ENCODE measurements at places on chromosomes 7 and 10. TPM values are rescaled to one million over a fixed set of nuclear protein-coding genes. Genes with fewer than 3 reads are reported as not detected.

GRCh38 chr10:28883741-28884423 is 206.6 kb downstream of the BAMBI start:
- DNase-seq: no peak

- DNase-seq: no peak
Observed at GRCh38 chr10:10798864-10799192, 218.8 kb upstream of the CELF2 start.

- DNase-seq: peak; percentile 80
Observed at GRCh38 chr10:13707156-13707881, 120.6 kb downstream of the PRPF18 start.

DNA sequence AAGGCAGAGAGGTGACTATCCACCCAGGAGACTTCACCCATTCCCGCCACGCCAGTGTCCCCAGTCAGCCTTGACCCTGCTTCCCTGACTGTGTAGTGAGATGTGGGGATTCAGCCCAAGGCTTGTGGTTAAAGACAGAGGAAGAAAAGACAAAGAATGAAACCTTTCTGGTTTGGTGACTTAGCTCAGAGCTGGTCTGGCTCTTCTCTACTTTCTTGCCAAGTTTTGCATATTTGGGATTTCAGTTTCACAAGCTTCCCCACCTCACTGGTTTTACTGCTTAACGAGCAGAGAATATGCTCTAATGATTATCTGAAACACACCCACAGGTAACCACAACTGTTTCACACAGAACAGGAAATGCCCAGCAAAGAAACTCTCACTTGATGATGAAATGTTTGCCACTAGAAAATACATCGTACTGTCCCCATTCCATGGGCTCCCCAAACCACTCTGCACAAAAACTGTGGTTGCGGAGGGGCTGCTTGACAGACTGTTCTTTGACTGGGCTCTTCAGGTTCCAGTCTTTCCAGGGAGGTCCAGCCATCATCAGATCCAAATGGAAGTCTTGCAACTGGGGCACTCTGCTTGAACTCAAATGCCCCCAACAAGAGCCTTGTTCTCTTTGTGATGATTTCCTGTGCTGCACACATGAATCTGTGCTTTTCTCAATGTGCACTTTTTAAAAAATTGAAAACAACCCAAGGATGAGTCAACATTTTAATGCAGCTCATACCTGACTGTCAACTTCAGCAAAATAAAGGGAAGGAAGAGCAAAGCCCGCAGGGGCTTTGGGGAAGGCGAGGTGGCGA is 95.5 kb downstream of the CTBP2 start:
- DNase-seq: no peak

The PTN gene
- total RNA-seq: 20.3 TPM

GRCh38 chr7:120033114-120033513 is 239.9 kb upstream of the KCND2 start:
- DNase-seq: no peak

- peak; percentile 44 for DNase-seq
Observed at GRCh38 chr10:78909221-78909620, 159.5 kb upstream of the ZMIZ1 start.

The C7orf33 gene
- total RNA-seq: not detected

The R3HCC1L gene
- total RNA-seq: 18.5 TPM

GRCh38 chr10:43686414-43686813 is 37.7 kb upstream of the ZNF32 start:
- DNase-seq: no peak

- no peak for DNase-seq
Observed at GRCh38 chr7:12706900-12707536, 19.6 kb downstream of the ARL4A start.

The USP6NL gene
- total RNA-seq: 37.2 TPM

The CYP3A7 gene
- total RNA-seq: not detected

The ERVW-1 gene
- total RNA-seq: not detected

The CALCR gene
- not detected for total RNA-seq

The SAMD9 gene
- total RNA-seq: 40.3 TPM

DNA sequence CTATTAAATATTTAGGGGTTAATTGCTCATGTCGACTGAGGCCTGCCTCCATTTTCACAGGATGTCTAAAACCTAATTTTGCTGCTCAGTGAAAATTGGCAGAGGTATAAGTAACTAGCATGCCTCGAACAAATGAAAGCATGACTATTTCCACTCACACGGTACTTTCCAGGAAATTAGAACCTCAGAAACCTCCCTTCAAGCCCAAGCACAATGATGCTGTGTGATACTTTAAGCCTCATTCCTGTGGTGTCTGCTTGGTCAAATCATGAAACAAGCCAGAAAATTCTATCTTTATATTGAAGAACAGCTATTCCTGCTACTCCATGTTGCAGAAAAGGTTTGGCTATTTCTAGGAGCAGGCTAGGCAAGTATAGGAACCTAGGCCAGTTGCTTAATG is 203.0 kb downstream of the SORCS3 start:
- no peak for DNase-seq

The BLNK gene
- total RNA-seq: 128 TPM

The SPDYE18 gene
- 0.86 TPM for total RNA-seq

The CALY gene
- 0.34 TPM for total RNA-seq

- no peak for DNase-seq
Observed at GRCh38 chr10:3072641-3073360, 5.5 kb downstream of the PFKP start.

The RRP12 gene
- total RNA-seq: 24.6 TPM

- DNase-seq: no peak
Observed at GRCh38 chr10:64626924-64627323, 1105.7 kb downstream of the REEP3 start.

DNA sequence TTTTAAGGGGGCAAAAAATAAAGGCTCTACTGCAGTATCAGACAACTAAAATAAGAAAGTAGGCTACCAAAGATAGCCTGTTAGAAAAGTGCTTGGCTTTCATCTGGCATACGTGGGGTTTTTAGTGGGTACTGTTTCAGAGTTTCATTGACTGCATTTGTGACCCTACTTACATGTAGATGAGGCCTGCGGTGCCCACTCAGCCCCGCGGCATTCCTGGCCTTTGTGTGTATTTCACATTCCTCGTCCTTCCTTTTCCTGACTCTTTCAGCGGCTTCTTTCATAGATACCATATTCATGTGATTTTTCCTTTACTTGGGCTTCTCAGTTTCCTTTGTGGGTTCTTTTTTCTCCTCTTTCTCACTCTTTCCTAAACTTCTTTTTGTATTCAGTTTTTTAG is 50.7 kb downstream of the UBE3C start:
- DNase-seq: no peak

The ARHGEF35 gene
- 4.7 TPM for total RNA-seq

The HPSE2 gene
- not detected for total RNA-seq

GRCh38 chr10:95245425-95246055 is 45.3 kb downstream of the PDLIM1 start:
- no peak for DNase-seq

- no peak for DNase-seq
Observed at GRCh38 chr10:52779541-52780390, 7.2 kb upstream of the MBL2 start.

The ATOH7 gene
- not detected for total RNA-seq

DNA sequence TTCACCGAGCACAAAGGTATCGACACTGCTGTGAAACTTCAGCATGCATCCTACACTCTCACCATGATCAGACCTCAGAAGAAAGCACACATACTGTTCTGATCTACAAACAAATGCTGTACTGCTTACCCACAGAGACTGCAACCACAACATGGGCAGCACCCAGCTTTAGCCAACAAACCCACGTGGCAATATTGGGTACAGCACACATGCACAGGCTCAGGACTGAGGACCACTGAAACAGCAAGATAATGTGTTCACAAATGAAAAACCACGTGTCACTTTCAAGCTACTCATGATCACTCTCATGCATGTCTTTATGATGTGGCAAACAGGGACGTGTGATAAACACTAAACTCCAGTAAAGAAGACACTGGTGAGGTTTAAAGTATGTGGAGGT is 119.3 kb upstream of the PTN start:
- no peak for DNase-seq

DNA sequence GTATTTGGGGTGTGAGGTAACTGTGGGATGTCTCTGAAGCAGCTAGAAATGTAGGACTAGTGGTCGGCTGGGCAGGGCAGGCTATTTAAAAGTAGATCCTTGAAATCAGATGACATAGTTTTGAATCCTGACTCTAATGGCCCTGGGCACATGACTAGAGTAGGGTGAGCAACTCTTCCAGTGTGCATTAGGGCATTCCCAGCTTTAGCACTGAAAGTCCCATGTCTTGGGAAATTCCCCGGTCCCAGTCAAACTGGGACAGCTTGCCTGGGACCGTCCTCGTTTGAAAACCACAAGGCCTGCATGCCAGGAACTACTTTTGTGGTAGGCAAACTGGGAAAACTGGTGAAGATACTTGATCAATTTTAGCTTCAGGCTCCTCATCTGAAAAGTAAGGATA is 255.3 kb downstream of the PTEN start:
- no peak for DNase-seq

The MRPS24 gene
- total RNA-seq: 99.0 TPM

- no peak for DNase-seq
Observed at GRCh38 chr7:120951826-120952225, 1.2 kb downstream of the ING3 start.

DNA sequence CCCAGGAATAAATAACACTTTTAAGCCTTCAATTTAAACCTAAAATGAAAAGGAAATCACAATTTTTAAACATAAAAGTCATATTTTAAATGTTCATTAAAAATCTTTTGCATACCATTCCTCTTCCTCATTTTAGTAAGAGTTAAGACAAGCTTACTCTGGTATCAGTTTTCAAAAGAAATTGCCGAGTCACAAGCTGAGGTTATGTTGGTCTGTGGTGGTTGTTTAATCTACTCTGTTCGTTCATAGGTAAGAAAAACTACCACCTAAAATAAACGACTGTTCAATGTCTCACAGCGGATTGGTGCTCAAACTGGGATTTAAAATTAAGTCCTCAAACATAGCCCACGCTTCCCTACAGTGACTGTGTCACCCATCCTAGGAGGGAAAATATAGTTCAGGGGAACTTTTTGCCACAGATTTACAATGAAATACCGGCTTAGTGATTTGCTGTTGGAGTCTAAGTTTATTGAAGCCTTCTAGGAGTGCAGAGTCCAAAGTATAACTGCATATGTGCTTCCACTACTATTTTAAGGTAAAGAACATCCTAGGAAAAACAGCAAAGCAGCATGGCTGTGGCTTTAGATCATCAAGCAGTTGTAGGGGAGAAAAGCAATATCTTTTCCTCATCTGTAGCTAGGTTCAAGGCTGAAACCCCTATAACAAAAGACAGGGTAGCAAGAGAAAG is 61.1 kb downstream of the GNAT3 start:
- DNase-seq: no peak

DNA sequence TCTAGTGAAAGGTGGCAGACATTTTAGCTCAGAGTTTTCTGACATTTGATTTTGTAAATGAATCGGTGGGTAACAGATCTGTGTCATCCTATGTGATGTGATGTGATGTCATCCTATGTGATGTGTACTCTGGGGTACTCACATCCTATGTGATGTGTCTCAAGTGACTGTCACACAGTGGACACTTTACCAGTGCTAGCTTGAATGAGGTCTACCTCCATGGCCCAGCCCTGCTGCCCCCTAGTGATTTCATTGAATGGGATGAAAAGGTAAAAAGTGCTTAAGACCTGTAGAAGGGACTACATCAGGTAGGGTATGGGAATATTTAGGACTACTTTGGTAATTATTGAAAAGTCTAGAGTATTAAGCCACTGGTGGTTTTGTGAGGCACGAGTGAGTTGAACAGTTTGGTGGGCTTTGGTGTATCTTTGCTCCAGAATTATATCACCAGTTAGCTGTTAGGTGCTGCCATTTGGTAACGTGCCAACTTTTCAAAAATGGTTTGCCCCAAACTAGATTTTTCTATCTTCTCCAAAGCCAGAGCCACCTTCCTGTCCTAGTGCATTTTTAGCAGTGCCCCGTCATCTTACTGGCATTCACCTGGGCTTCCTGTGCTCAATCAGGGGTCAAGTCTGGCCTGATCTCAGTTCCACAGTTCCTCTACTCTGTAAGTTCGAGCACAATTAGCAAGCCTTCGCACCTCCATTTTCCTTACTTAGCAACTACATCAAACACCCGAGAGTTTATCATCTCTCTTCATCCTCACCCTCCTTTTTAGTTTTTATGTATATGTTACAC is 9.7 kb downstream of the EIF4H start:
- no peak for DNase-seq

The RELN gene
- total RNA-seq: 2.3 TPM

DNA sequence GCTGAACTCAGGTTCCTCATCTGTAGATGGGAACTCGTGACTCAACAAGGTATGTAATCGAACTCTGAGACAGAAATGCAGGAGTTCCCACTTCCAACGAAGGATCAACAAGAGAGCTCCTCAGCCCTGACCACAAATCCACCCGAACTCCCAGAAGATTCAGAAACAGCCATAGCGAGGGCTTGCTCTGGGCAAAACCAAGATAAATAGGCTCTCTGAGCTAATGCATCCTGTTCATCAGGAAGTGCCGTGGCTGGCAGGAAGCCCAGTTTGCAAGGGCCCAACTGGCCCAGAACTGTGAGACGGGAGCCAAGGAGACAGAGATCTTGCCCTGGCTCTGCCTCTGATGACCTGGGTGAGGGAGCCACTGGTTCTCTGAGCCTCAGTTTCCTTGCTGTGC is 141.7 kb upstream of the PFKP start:
- DNase-seq: peak; percentile 84

The SYT15B gene
- 1.3 TPM for total RNA-seq
